ENCODE measurements at places on chromosomes 7 and 10.

- DNase-seq = no peak
These were observed 43.6 kb downstream of the LAMB4 start for GRCh38 chr7:108086546-108086945.

DNA sequence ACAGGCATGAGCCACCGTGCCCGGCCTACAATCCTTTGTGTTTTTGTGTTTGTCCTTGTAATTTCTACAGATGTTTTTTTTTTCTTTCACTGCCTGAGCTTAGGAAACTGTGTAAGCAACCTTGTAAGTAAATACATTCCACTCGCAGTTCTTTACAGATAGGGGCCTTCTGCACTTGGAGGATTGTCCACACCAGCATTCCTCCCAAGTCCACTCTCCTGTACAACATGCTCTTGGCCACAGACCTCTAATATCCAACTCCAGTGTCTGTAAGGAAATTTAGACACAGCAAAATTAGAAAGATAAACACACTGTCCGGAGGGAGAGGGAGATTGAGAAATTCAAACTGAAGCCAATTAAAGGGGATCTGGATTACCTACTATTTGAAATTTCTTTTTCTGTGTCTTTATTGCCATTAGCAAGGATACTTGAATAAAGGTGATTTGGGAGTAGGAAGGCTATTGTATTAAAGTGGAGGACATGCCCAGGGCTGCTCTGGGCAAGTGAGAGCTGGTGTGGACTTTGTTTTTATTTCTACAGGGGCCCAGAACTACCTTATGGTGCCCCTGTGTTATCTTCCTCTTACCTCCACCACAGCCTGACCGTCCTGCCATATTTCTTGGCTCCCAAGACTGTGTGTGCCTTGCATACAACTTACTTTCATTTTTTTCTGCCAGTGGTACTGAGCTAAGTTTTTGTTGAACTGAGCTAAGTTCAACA, 9.7 kb downstream of the MXI1 start:
- no peak for DNase-seq

DNA sequence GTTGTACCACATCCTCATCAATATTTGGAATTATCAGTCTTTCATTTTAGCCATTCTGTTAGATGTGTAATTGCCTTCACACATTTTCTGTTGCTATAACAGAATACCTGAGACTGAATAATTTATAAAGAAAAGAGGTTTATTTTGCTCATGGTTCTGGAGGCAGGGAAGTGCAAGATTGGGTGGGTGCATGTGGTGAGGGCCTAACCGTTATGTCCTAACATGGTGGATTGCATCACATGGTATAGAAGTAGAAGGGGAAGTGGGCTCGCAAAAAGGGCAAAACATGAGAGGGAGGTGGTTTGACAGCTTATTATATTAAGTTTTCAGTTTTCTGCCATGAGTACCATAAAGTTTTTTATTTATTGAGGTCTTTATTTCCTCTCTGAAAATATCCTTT, 452.0 kb downstream of the ARL4A start:
- DNase-seq = no peak

DNA sequence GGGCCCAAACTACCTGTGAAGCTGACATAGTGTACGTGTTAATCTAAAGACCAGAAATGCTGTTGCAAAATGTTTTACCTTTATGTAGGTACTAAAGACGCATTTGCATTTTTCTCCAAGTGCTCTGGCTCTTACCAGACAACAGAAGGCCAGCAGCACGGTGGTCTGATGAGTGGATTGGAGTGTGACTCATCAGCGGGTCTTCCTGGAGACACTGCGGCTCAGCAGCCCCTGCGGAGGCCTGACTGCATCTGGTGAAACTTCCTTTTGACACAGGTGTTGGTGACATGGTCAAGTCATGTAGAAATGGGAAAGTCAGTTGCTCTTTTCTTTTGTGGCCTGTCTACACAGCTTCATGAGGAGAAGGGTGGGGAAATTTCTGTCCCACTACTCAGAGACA, 723.6 kb downstream of the INHBA start:
- DNase-seq = no peak

- no peak for DNase-seq
These were observed 23.6 kb upstream of the ADCYAP1R1 start for GRCh38 chr7:31028417-31028992.

DNA sequence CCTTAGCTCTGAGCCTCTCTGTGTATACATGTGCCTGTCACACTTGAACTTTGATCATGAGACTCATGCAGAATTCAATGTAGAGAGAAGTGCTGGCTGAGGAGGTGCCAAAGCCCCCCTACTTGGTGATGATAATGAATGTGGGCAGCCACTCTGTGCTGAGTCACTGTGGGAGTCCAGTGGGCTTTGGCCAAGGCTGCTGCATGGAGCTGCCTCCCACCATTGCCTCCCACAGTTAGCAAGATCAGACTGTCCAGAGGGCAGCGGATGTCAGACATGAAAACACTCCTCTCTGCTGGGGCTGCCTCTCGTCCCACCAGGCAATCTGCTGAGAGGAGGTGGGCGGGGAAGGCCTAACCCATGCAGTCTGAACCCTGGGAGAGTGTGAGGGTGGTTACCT, 180.3 kb downstream of the SH2D4B start:
- no peak for DNase-seq

GRCh38 chr7:130732980-130733930, 752 bp downstream of the KLF14 start:
- peak; percentile 17 for DNase-seq

GRCh38 chr10:29840516-29841276, 205.9 kb upstream of the SVIL start:
- no peak for DNase-seq

DNA sequence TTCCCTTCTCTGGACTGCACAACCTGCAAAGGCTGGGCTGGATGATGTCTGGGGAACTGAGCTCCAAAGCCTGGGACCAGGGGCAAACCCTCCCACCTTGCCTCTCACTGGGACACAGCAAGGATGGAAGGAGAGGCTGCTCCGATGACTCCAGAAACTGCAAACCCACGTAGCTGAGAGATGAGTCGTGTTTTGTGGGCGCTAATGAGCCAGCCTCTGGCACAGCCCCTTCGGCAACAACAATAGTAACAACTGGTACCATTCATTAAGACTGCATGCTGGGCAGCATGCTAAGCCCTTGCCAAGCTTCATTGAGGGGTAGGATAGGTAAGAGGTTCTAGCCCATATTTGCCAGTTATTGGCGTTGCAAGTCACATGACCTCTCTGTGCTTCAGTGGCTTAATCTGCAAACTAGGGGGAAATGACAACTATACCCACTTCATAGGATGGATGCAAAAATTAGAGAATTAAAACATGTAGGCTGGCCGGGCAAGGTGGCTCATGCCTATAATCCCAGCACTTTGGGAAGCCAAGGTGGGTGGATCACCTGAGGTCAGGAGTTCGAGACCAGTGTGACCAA, 145.9 kb downstream of the SH3PXD2A start:
- no peak for DNase-seq

GRCh38 chr7:76997381-76998284, 34.5 kb downstream of the SPDYE17 start:
- DNase-seq = no peak

- peak; percentile 43 for DNase-seq
These were observed 180.5 kb upstream of the PRSS58 start for GRCh38 chr7:142438235-142438922.

DNA sequence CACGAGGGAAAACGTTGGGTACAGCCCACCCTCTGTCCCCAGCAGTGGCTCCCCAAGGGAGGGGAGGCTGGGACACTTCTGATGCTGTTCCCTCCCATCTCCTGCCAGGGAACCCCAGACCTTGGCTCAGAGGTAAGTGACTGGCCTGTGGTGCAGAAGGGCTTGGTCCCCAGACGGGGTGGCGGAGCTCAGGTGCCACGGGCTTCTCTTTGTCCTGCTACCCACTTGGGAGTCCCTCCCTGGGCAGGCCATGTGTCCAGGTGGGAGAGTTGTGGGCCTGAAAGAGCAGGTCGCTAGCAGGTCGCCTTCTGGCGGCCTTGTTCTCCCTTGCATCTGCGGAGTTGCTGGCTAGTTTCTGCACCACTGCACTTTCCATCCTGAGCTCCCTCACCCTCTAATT, 10.1 kb downstream of the ATP5MF start:
- DNase-seq = no peak

- no peak for DNase-seq
These were observed 47.8 kb downstream of the SHH start for GRCh38 chr7:155764438-155764793.

- no peak for DNase-seq
These were observed 79.1 kb downstream of the CCSER2 start for GRCh38 chr10:84407388-84408049.

- DNase-seq = no peak
These were observed 16.7 kb downstream of the POR start for GRCh38 chr7:75931680-75932079.

GRCh38 chr7:129958643-129959470, 6.1 kb upstream of the UBE2H start:
- DNase-seq = no peak

DNA sequence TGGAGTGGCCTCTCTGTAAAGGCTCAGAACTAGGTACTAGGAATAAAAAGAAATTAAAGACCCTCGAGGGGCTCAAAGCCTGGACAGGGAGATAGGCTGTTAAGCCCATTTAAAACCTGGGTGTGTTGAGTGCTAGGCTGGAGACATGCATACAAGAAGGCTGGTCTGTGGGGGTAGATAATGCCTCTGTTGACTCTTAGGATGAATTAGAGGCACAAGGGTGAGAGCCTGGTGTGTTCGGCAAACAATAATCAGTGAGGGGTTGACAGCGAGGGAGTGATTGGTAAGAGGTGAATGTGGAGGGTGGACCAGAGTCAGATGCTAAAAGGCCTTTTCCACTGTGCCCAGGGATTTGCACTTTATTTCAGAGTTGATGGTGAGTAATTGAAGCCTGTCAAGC, 12.7 kb downstream of the GSTO2 start:
- no peak for DNase-seq

- DNase-seq = peak; percentile 14
These were observed 69.0 kb downstream of the PRSS58 start for GRCh38 chr7:142188846-142189245.

DNA sequence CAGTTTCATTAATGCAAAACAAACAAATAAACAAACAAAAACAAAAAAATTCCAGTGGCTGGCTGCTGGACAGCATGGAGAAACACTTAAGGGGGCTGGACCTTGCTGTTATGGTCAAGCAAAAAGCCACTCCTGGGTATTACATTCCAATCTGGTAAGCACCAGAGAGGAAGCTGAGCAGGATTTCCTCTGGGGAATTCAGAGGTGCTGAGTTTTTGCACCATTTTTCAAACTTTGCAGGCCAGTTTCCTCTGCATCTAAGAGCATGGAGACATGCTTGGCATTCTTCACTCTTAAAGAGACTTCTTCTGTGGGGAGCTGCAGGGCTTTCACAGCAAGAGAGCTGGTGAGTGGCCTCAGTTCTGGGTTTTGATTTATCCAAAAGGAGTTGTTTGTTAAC, 84.5 kb downstream of the FZD1 start:
- no peak for DNase-seq

GRCh38 chr10:119222966-119223386, 15.6 kb downstream of the GRK5 start:
- DNase-seq = peak; percentile 36

DNA sequence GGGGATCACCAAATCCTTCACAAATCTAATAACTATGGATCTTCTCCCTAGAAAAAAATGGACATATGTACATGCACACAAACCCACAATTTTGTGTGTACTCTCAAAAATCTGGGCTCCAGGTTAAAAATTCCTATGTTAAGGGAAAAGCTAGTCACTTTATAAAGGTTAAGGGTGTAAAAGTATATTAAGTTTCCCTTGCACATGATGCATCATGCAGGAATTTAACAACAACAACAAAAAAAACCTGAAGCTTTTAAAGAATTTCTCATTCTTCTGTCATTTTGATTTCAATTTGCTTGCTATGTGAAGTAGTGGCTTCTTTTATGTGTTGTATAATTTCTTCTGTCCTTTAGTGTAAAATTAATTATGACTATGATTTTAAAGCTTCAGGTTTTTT, 123.7 kb downstream of the CNOT4 start:
- DNase-seq = no peak

- DNase-seq = peak; percentile 35
These were observed 5.8 kb upstream of the GGCT start for GRCh38 chr7:30510124-30511075.

DNA sequence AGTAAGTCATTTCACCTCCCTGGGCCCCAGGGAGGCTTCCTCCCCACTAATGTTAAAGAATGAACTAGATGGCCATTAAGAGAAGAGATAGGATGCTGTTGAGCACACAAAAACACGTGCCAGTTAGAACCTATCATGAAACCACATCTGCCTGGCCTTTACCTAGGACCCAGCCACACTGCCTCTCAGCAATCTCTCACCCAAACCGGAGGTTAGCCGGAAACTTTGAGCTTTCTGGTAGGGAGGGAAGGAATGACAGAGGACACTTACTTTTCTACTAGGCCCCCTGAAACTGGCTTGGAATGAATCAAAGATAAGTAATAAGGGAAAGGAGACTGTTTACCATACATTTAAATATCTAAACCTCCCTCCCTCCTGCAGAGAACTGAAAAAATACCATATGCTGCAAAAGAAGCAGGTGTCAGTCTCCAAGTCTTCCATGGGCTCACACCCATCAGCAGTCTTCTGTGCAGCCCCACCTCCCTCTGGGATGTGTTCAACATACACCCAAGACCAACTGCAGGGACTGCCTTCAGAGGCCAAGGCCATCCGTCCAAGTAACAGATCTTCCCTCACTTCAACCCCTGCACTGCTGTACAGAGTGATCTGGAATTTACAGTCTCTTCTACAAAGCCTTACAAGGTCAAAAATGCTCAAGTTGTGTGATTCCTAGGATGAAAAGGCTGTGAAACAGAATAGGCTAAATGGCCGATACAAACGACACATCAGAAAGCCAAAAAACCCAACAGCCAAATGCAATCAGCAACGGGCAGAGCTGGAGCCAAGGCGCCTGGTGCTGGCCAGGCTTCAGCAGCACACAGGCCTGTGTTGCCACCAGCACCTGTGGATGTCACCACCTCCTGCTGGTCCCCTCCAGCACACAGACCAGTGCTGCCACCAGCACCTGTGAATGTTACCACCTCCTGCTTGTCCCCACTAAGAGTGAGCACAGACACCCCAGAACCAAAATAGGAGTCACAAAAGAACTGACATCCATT, 42.4 kb downstream of the SORBS1 start:
- DNase-seq = no peak

DNA sequence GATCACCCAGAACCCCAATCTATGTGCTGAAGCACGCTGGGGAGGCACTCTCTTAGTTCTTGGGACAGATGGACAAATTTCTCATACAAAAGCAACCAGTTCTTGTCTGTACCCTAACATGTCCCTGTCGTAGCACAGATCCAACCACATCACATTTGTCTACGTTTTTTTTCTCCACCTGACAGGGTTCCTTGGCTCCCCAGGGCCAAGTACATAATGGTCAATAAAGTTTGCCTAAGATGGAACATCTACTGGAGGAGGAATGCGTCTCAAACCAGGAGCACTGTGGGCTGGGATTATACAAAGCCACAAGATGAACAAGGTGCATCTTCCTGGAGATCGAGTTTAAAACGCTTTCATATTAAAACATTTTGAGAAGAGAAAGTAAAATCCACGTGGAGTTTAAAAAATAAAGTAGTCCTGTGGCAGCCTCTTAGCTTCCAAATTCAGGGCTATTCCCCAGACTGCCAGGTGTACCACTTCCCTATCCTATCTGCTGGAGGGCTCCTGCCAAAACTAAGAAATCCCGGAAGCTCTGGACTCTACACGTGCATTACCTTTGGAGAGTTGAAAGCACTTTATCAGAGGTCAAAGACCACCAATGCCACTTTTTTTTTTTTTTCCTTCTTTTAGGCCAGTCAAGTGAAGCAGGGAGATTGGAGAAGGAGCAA, 1.4 kb downstream of the TMEM243 start:
- DNase-seq = no peak

Measured in NCI-H526 treated with DMSO at 0.1 percent for 48 hours (cell line).